Occipital lobe (tissue), 3 donors: ENCODE measurements at places on chromosomes 6 and 20. TPM values are rescaled to one million over a fixed set of nuclear protein-coding genes. Genes with fewer than 3 reads are reported as not detected.

Gene SCGN
- total RNA-seq, result 14.3 TPM

Gene CCN6
- not detected for total RNA-seq

Gene RAB32
- total RNA-seq, result 10.0 TPM

Gene TRDN
- total RNA-seq, result 0.94 TPM

Gene SLC22A7
- total RNA-seq, result 0.31 TPM

Gene SNX21
- total RNA-seq, result 22.8 TPM

Gene TFAP2B
- not detected for total RNA-seq

Gene PAX1
- total RNA-seq, result under 0.01 TPM

Gene CYP39A1
- total RNA-seq, result 2.3 TPM

Gene CDH4
- 22.3 TPM for total RNA-seq

GRCh38 chr6:163485388-163485851 is 70.9 kb downstream of the QKI start:
- DNase-seq, result no peak

GRCh38 chr6:163721435-163721834 is 306.9 kb downstream of the QKI start:
- DNase-seq, result no peak

GRCh38 chr6:111841822-111842221 is 31.4 kb downstream of the FYN start:
- DNase-seq, result no peak

DNA sequence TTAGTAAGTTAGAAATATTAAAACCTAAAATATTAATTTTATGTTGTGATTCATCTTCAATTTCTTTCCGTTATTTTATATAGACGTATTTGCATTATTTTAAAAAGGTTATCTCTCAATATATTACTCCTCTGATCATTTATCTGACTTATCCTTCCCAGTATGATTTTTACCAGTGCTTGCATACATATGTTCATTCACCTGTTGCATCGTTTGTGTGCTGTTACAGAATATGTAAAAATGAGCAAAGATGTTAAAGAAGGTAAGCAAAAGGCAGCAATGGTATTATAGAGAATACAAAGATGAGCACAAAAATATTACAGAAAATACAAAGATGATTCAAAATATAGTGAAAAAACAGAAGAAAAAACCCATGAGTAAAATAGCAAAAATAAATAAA is 48.9 kb downstream of the SYCP2 start:
- no peak for DNase-seq

DNA sequence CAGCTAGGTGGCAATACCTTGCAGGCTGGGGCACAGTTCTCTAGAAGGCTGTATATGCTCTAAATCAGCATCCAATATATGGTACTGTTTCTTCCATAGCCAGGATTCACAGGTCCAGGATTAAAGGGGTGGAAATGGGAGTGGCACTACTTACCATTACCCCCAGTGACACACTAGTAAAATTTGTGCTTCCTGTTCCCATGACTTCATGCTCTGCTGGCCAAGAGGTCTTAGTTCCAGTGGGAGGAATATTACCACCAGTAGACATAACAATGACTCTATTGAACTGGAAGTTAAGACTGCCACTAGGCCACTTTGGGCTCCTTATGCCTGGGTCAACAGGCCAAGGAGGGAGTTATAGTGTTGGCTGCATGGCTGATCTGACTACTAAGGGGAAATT is 174.3 kb upstream of the TNFAIP3 start:
- DNase-seq, result no peak

DNA sequence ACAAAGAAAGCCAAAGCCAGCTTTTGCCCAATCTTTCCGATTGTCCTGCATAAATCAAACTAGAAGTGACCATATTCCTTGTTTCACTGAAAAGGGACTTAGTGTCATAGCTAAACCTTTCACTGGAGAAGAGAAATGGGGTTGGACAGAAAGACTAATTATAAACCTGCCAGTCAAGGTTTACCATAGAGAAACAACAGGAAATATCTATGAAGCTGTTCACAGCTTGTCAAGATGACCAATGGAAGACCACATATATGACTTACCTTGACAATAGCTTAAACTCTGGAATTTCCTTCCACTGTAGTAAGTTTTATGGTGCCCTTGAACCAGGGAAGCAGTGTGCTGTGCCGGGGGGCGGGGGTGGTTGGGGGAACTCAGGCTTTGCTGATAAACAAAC is 107.7 kb upstream of the PHACTR1 start:
- DNase-seq, result no peak

- no peak for DNase-seq
Measured at GRCh38 chr20:5996765-5997164, 46.3 kb downstream of the MCM8 start.

- no peak for DNase-seq
Measured at GRCh38 chr6:105603788-105604586, 201.1 kb upstream of the PREP start.

DNA sequence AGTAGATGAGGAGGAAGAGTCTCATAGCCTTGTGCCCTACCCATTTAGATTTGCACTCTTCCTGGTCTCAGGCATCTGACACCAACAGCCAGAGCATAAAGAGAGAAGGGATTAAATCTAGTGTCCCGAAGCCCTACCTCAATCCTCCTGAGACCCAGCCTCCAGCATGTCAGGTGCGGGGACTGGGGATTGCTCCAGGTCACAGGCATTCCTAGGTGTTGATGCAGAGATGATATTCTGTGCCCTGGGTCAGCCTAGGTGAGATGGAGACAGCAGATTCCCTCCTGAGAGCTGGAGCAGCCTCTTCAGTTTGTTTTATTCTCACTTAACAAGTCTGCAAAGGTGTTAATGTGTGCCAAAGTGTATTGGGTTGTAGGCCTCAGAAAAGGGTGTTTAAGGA is 89.8 kb downstream of the ANKRD6 start:
- no peak for DNase-seq

DNA sequence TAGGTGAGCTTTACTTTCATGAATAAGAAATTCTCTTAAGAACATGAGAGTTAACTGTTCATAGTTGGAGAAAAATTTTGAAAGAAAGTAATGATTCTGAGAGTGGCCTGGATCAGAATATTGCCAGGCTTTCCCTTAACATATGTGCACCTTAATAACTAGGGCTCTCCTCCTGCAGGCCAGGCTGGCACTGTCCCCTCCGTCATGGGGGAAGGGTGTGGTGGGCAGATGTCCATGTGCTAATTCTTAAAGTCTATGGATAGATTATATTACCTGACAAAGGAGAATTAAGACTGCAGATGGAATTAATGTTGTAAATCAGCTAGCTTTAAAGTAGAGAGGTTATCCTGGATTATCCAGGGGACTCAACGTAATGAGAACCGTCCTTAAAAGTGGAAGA is 10.9 kb upstream of the KLHL32 start:
- DNase-seq, result no peak

DNA sequence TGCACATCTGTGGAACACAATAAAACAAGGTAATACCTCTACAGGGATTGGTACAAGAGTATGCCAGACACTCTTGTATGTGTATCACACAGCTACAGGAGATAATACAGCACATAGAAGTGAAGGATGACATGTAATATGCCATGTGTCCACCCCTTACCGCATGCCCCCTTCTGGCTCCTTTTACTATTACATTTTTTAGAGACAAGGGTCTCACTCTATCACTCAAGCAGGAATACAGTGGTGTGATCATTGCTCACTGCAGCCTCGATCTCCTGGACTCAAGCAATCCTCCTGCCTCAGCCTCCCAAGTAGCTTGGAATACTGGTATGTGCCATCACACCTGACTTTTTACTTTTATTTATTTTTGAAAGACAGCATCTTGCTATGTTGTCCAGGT is 4.2 kb upstream of the NCR3 start:
- DNase-seq, result no peak

GRCh38 chr6:64737418-64737817 is 969.6 kb downstream of the EYS start:
- DNase-seq, result no peak

DNA sequence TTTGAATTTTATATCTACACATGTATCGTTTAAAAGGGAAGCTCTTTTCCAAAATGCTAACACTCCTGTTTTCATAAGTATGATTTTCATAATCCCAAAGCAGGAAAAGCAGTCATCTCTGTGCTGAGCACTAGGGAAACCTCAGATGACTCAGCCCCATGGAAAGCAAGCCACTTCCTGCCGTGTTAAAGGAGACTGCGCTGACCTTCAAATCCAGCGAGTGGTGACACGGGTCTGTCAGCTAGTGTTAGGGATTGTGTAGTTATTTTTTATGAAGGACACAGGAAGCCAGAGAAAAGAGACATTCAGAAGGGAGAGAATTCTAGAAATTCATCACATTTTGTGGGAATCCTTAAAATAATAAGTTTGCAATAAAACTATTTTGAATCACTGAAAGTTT is 57.0 kb upstream of the CD93 start:
- DNase-seq, result no peak

GRCh38 chr6:1644516-1645060 is 34.9 kb downstream of the FOXC1 start:
- DNase-seq, result no peak

DNA sequence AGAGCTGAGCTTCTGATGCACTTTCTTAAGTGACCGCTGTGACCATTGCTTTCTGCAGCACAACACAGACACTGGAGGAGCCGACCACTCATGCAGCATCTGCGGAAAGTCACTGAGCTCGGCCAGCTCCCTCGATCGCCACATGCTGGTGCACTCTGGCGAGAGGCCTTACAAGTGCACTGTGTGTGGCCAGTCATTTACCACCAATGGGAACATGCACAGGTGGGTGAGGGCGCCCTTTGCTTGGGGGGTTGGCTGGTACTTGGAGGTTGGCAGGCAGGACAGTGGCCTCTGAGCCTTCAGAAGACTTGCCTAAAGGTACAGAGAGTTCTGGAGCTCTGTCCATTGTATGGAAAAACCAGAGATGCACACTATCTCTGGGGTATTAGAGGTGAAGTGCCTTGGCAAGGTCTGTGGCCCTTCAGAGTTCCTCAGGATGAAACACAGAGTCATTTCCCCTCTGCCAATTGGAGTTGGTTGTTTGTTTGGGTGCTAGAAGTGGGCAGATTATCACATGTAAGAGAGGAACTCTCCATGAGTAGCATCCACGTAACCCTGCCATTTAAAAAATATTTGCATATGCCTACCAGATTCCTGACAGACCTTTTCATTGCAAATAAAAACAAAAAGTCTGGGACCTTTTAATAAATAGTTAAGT is 81.5 kb downstream of the RREB1 start:
- DNase-seq, result no peak

DNA sequence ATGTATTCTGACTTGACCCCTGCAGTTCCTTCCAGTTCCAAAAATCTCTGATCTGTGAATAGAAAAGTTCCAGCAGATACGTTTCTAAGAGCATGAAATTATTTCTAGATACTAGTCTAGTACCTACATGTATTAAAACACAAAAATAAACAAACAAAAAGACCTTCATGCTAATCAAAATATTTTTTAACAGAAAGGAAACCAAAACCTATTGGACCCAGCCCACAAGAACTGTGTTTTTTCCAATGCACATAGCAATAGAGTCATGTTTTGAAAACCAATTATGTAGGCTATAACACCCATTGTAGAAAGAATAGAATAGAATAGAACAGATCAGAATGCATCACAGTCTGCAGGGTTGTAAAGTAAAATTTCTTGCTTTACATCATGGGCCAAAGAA is 158.6 kb upstream of the TNFAIP3 start:
- DNase-seq, result no peak

GRCh38 chr6:158041370-158041769 is 59.7 kb downstream of the SYNJ2 start:
- no peak for DNase-seq
